ENCODE measurements at places on chromosomes 5 and 9.

- no peak for DNase-seq
Observed at GRCh38 chr5:75964008-75964407, 119.2 kb upstream of the SV2C start.

DNA sequence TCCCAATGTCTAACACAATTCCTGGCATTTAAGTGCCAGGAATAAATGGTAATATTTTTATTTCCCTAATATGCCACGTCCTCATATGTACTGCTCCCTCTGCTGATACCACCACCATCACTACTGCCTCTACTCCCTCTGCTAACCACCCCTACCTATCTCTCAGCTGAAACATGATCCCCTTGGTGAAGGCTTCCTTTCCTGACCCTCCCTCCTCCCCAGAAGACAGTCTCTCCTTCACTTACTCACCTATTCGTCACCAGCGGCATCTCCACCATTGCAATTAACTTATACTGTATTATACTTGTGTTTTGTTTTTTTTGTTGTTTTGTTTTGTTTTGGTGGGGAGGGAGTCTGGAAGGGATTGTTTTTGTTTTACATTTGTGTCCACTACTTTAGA is 4.8 kb downstream of the DENND1A start:
- DNase-seq = no peak

GRCh38 chr9:38424918-38425317 is 664 bp upstream of the IGFBPL1 start:
- DNase-seq = no peak

GRCh38 chr9:5899292-5899691 is 8.6 kb downstream of the MLANA start:
- no peak for DNase-seq

GRCh38 chr9:69496846-69497450 is 171.9 kb downstream of the ENTREP1 start:
- DNase-seq = no peak

DNA sequence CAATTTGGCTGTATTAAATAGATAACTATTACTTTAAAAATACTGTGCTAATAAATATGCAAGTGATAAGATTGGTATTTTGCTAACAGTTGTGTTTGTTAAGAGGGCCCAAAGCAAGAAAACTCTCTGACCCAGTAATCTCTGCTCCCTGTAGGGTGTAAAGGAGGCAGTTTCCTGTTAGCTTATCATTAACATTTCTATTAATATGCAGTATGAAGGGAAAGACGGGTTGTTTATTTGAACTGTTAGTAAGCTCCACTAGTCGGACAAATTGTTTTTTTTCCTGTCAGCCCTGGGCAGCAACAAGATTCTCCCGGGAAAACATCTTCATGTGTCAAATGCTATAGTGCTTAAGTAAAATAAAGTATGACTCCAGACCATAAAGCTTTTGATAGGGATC is 35.6 kb downstream of the ERP44 start:
- DNase-seq = no peak

DNA sequence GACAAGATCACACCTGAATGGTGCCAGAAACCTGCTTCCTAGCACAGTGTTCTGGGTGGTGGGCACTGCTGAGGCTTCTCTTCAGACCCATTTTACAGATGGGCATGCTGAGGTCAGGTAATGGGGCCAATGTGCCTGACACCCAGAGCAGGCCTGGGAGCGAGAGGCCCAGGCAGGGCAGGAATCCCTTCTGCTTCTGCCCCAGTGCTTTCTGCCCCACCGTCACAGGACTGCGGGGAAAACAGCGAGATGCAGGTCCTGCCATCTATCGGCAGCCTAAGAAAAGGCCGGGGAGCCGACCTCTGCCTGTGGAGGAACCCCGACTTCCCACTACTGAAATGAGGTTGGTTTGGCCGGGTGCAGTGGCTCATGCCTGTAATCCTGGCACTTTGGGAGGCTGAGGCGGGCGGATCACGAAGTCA is 22.8 kb upstream of the RNU6ATAC start:
- DNase-seq = no peak

GRCh38 chr9:79567671-79568098 is 4.1 kb upstream of the TLE4 start:
- DNase-seq = no peak

- DNase-seq = no peak
Observed at GRCh38 chr5:54785729-54786591, 199.4 kb downstream of the ESM1 start.

- no peak for DNase-seq
Observed at GRCh38 chr9:15696979-15697378, 144.1 kb downstream of the CCDC171 start.

- DNase-seq = no peak
Observed at GRCh38 chr5:129459450-129459776, 685 bp upstream of the ADAMTS19 start.

- DNase-seq = no peak
Observed at GRCh38 chr9:115775659-115776058, 377.9 kb upstream of the PAPPA start.

- no peak for DNase-seq
Observed at GRCh38 chr9:106417685-106418084, 445.3 kb upstream of the ZNF462 start.

Measured in central memory CD4-positive, alpha-beta T cell (primary cell).